K562 (cell line): ENCODE measurements at places on chromosomes 4 and X. TPM values are rescaled to one million over a fixed set of nuclear protein-coding genes. Genes with fewer than 3 reads are reported as not detected.
A peak's percentile ranks its signal among the peaks of the same experiment; 100 is the strongest.

BEND2 gene
- polyA plus RNA-seq = 0.03 TPM in 1 of 2 replicates, not detected in the other

LDB2 gene
- not detected in 2 replicates for polyA plus RNA-seq

C1QTNF7 gene
- polyA plus RNA-seq = not detected in 2 replicates

FDCSP gene
- not detected in 2 replicates for polyA plus RNA-seq

FAM114A1 gene
- polyA plus RNA-seq = 4.5 and 5.3 TPM in 2 replicates

MAGEC2 gene
- 70.2 and 77.6 TPM in 2 replicates for polyA plus RNA-seq

- DNase-seq = no peak
Measured at GRCh38 chr4:8304827-8305695, 35.5 kb downstream of the HTRA3 start.

DNA sequence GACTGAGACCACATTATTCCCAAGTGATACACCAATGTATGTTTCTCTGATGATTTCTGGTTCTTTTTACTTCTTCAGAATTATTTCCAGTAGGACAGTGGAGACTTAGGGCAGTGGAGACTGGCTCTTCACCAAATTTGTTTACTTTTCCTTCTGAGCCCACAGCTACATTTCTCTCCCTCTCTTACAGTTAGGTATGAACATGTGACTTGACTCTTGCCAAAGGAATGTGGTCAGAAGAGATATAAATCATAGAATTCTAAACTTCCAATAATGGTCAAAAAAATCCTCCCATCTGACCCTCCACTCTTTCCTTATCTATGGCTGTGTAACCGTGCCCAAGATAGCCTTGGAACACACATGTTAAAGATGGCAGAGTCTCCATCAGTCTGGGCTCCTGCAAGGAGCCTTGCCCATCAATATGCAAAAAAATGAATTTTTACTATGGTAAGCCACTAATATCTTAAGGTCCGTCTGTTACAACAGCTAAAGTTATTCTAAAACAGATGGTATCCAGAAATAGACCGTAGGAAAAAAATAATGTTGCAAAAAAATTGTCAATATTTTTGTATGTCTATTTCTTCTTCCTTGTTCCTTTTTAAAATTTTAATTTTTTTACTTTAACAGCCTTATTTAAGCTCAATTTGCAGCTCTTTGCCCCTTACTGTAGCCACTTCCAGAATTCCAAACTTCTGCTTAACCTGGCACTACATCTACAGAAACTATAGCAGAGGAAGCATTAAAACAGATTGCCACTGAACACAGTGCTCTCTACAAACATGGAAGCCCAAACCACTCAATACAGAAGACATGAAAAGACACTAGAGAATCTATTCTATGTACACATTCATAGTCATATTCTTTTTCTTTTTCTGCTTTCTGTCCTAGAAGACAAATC, 260.7 kb downstream of the COL25A1 start:
- no peak for DNase-seq

- DNase-seq = no peak
Measured at GRCh38 chrX:54721424-54721823, 76.6 kb downstream of the ITIH6 start.

DNA sequence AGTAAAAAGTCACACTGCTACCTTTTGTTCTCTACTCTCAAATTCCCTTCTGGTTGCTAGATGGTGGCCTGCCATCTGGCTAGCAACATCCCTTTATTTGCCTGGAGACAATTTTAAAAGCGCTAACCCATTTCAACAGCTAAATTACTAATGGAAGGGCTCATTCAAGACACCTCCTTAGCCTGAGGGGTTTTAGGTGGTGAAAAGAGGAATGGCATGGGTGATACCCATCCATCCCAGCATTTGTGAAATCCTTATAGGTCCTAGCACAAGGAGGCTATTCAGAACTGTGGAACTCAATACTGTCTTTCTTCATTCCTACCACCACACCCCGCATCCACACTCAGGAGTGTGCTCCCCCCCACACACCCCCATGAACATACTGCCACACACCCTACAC, 33.5 kb downstream of the ARHGEF9 start:
- no peak for DNase-seq

- no peak for DNase-seq
Measured at GRCh38 chr4:157075811-157076577, at the start of gene GLRB. Gene GLRB (plus strand): TSS chr4:157076150. CDS start chr4:157078025, 1,875 bp downstream.

DNA sequence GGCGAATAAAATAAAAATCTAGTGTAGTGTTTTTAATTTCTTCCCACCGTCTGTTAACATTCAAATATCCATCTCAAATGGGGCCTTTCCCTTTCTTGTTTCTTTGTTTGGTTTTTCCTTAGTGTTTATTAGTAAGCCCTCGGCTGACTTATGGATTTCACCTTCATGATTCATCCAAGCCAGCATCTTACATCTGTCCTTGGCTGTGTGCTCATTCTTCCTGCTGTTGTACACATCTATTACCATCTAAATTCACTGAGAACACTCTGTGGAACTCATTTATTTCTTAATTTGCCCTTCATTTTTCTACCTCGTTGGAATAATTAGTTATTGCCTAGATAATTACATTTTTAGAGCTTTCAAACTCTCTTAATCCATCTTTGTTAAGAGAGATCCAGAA, 84.9 kb downstream of the SPCS3 start:
- DNase-seq = no peak

DNA sequence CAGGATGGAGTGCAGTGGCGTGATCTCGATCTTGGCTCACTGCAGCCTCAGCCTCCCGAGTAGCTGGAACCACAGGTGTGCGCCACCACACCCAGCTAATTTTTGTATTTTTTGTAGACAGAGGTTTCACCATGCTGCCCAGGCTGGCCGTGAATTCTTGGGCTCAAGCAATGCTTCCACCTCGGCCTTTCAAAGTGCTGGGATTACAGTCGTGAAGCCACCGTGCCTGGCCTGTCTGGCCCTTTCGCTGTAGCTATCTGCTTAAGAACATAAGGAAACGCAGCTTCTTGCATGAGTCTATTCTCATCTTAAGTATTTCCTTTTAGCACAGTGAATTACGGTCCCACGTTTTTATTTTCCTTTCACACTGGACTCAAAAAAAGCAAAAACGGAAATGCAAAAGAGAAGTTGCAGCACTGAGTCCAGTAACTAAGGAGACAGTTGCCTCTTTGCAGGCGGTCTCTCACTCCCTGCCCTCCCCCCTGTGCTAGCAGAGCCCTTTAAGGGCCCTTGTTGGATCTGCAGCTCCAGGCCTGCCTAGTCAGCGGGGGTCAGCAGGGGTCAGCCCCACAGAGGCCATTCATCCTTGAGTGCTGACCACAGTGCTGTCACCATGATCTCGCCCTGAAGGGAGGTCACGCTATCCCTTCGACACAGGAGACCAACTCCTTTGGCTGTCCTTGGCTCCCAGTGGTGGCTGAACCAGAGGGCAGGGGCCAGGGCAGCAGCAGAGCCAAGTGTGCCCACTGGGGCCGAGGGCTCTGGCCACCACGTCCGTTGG, 21.8 kb upstream of the TBC1D14 start:
- peak; percentile 55 for DNase-seq

DNA sequence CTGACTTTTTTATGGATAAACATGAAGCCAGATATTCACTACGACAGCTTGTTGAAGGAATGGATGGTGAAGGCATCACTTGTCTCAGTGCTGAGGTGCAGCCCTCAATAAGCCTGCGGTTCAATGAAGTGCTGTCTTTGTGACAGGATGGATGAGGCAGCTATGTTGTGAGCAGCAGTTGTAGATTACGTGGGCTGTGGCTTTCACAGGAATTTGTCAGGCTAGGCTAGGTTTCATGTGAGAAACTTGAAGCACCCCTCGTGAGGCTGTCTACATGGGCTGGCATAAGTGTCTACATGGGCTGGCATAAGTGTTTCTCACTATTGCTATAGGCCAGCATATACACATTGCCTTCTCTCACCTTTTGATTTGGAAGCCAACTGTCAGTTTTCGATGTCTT, 1050.0 kb downstream of the ADGRL3 start:
- no peak for DNase-seq

DNA sequence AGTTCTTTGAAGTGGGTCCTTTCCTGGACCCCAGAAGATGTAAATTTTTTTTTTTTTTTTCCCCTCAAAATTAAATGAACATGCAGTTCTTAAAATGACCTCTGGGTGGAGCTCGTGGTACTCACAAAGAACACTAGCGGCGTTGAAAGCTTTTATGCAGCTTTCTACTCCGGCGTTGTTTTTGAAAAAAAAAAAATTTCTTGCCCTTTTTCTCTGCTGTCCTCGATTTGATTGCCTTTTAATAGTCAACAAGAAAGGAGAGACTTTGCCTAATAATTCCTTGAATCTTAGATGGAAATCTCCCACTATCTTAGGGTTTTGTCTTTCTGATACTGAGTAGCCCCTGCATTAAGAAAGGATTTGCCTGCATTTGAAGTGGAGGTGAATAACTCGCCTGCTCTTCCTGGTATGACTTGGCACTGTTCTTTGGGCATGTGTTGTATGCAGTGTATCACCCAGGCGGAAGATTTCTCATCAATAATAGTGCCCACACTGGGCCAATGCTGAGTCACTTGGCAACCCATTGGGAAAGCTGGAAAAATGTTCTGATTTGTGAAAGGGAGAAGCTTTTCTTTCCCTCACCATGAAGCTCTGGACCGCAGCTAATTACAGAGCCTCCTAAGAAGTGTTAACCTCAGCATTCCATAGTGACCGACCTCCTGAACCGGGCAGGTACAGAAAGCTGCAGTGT, 104.0 kb downstream of the PHEX start:
- DNase-seq = peak; percentile 44

DNA sequence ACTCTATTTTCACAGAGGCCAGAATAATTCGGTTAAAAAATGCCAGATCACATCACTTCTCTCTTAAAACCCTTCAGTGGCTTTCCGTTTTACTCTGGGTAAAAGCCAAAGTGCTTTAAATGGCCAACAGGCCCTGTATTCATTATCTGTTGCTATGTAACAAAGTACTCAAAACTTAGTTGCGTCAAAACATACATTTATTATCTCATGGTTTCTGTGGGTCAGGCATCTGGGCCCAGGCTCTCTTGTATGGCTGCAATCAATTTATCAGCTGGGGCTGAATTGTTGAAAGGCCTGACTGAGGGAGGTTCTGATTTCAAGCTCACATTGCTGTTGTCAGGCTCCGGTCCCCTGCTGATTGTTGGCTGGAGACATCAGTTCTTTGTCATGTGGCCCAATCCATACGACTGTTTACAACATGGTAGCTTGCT, 72.7 kb upstream of the H2AZ1 start:
- DNase-seq = no peak

- DNase-seq = no peak
Measured at GRCh38 chr4:155762334-155762733, 3.5 kb downstream of the GUCY1B1 start.
